ENCODE measurements at places on chromosomes 7 and 10.

- no peak for DNase-seq
Observed at GRCh38 chr7:11026452-11027359, 53.0 kb downstream of the PHF14 start.

- DNase-seq = no peak
Observed at GRCh38 chr7:99142727-99143520, 984 bp downstream of the SMURF1 start.

DNA sequence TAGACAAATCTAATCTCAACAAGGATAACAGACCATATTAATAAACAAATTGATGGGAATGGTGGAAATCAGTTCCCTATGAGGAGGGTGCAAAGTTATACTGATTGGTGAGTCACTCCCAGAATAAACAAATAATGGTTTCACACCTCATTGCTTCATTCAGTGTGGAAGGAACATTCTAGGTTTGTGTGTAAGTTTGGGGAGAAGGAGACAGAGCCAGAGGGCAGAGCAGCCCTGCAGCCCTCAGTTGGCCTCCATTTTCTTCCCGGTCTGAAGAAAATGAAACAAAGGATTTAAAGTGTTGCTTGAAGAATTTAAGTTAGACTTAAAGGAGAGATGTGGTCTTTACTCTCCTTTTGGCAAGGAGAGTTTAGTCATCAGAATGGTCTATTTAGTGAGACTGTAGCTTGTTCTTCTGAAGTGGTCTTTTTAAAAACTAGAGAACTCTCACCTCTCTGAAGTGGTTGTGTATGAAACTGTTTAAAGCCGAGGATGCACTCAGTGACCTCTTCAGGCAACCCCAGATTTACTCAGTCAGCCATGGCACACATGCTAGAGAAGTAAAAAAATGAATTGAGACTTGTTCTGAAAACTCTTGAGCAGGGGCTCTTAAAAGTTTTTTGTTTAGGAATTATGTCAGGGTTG lies 27.2 kb downstream of the IKZF1 start:
- DNase-seq = no peak

GRCh38 chr10:85612833-85613232 lies 753.8 kb downstream of the GRID1 start:
- no peak for DNase-seq

DNA sequence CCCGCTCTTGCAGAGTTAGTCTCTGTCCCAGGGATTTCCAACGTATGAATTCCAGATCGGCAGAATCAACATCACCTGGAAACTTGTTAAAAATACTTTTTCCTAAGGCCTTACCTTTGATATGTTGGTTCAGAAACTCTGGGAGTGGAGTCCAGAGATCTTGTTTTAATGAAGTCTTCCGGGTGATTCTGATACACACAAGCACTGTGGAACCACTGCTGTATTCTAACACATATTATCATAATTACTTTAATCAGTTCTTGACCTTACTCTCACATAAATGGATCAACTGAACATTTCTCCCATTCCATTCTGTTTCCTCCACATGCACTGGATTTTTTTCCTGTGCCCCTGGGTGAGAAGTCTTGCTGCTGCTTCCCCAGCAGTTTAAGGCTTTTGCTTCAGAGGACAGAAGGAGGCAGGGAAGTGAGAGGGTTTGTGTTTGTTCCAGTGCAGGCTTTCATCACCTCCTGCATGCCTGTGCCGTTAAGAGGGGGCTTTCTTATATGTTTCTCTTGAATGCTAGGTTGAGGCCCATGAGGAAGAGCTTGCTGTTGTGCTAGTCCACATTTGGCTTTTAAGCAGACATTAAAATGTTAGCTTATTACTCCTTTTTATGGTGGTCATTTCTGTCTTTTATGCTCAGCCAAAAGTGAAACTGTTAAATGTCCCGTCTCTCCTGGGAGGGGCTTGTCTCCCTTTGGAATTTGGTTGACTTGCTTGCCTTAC lies 32.4 kb downstream of the CCSER2 start:
- no peak for DNase-seq

GRCh38 chr7:37297546-37297945 lies 151.1 kb downstream of the ELMO1 start:
- no peak for DNase-seq

DNA sequence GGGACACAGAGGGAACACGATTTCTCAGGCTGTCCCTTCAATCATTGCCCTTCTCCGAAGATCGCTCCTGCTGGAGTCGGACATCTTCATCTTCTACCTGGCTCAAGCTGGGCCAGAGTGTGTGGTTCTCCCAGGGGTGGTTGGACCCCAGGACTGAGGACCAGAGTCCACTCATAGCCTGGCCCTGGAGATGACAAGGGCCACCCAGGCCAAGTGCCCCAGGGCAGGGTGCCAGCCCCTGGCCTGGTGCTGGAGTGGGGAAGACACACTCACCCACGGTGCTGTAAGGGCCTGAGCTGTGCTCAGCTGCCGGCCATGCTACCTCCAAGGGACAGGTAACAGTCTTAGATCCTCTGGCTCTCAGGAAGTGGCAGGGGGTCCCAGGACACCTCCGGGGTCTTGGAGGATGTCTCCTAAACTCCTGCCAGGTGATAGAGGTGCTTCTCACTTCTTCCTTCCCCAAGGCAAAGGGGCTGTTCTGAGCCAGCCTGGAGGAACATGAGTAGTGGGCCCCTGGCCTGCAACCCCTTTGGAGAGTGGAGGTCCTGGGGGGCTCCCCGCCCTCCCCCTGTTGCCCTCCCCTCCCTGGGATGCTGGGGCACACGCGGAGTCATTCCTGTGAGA lies 23.3 kb downstream of the TBATA start:
- no peak for DNase-seq

DNA sequence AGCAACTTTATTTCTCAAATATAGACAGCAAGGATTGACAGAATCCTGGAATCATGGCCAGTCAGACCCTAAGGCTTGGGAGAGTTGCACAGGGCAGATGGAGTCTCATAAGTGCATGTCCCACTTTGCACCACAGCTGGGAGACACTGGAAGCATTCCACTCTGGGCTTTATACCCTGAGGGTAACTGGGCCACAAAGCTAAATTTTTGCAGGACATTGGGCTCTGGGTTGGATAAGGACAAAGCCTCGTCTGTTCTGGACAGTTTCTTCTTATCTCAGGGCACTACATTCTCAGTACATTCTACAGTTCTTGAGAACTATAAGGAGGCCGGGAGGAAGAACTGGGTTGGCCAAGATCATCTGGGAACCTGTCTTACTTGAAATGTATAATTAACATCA lies 158.3 kb upstream of the IGFBP3 start:
- DNase-seq = no peak

GRCh38 chr7:1345796-1346755 lies 113.2 kb downstream of the MICALL2 start:
- DNase-seq = no peak

- DNase-seq = no peak
Observed at GRCh38 chr10:122659126-122659525, 40.5 kb downstream of the C10orf120 start.

DNA sequence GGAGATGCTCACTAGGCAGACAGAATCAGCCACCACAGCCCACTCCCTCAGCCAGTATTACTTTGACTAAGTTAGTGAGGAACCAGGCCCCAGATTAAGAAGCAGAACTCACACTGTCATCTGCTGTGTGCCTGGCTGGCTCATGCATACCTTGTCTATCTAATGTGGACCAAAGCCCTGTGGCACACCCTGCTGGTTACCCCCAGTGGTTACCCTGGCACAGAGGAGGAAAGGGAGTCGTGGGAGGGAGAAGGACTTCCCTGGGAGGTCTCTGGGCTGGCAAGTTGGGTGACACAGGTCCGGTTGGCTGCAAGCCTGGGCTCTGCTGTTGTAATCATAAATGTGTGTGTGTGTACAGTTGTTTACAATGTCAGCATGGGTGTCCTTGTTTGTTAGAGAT lies 7.5 kb upstream of the SH2D4B start:
- no peak for DNase-seq

GRCh38 chr10:79980711-79981110 lies 31.8 kb upstream of the SFTPD start:
- no peak for DNase-seq

DNA sequence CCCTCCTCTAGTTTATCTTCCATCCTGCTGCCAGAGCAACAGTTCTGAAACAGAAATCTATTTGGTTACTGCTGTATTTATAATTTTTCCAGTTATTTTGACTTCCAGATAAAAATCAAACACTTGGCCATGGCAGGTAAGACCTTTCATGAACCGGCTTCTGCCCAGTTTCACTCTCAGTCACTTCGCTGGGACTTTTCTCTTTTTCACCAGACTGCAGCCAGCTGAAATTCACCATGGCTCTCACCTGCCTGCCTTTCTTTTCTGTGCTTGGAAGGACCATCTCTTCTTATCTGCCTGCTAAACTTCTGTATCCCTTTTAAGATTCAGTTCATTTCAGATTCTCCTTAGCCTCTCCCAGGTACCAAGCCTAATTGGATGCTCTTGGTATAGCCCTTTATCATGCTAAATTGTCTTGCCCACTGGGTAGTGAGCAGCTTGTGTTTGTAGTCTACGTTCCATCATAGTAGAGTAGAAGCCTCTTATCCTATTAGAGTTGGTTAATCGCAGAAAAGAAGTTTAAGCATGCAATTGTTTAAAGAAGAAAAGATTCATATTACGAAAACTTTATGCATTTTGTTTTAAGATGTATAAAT lies 71.7 kb downstream of the TAF3 start:
- no peak for DNase-seq

- no peak for DNase-seq
Observed at GRCh38 chr10:69333205-69333604, 54.9 kb downstream of the HK1 start.

DNA sequence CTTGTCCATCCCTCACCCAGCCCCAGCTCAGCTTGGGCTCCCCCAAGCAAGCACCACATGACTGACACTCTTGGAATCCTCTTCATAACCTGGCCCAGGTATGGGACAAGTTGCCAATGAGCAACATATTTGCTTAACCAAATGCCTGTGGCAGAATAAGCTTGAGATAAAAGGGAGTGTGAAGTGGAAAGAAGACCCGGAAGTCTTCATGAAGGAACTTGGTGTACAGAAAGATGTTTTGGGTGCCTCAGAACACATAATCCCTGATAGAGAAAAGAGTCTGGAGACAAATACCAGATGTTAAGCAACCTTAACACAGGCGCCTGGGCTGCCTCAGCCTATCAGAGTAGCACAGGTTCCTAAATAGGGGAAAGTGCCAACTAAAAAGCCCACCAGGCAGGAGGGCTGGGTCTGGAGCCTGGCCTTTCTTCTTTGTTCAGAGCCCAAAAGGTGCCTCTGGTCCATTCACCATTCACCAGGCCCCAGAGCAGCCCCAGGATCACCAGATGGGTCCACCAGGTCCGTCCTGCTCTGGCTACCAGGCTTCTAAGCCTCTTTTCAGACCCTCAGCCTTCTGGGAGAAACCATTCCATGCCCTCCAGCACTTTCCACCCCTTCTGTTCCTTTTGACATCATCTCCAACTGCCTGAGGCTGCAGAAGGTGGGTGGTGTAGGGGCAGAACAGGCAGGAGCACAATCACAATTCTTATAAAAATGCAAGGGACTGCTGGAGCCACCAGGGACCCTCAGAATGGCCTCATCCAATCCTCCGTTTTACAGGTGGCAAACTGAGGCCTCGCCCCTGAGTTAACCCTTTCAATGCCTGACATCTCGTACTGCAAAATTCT lies 22.6 kb downstream of the KCNMA1 start:
- no peak for DNase-seq

DNA sequence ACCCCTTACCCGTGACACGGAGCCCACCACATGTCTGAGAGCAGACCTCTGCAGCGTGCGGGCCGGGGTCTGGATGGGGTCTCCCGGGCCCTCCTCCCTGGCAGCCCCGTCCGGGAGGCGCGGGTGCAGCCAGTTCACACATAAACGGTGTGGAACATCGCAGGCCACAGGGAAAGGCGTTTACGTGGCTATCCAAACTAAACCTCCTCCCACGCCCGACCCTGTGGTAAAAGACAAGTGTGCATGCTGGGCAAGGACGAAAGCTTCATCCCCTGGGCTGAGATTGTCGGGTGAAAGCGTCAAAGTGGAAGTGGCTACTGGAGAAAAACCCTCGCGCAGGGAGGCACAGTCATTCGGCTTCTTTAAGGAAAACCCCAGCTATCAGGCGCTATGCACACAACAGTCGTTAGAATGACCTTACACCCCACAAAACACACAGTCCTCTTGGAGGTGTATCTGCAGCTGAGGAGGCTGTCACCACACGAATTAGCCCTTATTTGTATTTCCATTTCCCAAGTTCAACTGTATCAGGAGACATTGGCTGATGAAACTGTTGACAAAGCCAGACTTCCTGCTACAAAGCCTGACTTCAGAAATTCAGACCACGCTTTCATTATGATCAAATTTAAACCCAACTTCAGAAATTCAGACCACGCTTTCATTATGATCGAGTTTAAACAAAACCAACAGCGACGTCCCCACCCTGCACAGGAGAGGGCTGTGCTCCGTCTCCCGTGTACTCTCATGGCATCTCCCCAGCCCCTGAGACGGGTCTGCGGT lies 15.3 kb downstream of the GPER1 start:
- no peak for DNase-seq

DNA sequence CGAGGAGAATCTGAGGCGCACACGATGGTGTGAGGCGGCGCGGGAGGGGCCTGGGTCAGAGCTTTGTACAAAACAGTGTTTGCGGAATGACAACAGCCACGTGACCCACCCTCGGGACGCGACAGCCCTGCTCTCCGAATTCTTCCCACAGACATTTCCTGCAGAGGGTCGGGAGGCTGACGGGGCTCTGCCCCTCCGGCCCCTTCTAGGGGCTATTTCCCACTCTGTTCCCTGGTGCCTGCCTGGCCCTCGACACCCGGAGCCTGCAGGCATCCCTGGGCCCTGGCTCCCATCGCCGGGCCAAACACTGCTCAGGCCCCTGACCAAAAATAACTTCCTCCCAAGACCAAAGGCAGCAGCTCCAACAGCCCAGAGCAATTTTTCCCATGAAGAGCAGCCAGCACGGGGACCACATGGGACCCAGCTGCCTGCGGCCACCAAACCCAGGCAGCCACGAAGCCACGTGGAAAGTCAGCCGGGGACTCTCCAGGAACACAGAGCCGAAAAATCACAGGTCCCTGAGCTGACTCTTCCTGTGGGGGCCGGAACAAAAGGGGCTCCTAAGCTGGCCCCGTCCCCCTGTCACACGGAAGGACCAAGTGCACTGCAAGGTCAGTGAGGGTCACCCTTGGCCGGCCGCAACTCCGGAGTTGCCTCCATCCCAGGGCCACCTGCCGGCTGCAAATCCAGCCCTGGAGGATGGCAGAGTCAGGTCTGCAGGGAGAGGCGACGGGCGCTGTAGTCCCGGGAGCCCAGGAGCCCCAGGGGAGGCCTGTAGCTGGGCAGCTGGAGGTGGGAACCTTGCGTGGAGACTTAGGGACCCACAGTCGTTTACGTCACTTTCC lies 42.0 kb downstream of the PAPOLB start:
- no peak for DNase-seq
